ENCODE measurements at places on chromosomes 3 and 15. TPM values are rescaled to one million over a fixed set of nuclear protein-coding genes. Genes with fewer than 3 reads are reported as not detected.

- no peak for DNase-seq
- no peak overlapping the region for H3K27ac ChIP-seq
- H3K4me1 ChIP-seq, result no peaks in the 10 kb centered on the region
- H3K27me3 ChIP-seq, result no peaks in the 10 kb centered on the region
Measured at GRCh38 chr3:161449785-161450184, 46.8 kb upstream of the OTOL1 start.

- no peaks in the 10 kb centered on the region for H3K4me1 ChIP-seq
- no peaks in the 10 kb centered on the region for H3K27me3 ChIP-seq
Measured at GRCh38 chr3:166472015-166472414, 634.8 kb upstream of the BCHE start.

DNA sequence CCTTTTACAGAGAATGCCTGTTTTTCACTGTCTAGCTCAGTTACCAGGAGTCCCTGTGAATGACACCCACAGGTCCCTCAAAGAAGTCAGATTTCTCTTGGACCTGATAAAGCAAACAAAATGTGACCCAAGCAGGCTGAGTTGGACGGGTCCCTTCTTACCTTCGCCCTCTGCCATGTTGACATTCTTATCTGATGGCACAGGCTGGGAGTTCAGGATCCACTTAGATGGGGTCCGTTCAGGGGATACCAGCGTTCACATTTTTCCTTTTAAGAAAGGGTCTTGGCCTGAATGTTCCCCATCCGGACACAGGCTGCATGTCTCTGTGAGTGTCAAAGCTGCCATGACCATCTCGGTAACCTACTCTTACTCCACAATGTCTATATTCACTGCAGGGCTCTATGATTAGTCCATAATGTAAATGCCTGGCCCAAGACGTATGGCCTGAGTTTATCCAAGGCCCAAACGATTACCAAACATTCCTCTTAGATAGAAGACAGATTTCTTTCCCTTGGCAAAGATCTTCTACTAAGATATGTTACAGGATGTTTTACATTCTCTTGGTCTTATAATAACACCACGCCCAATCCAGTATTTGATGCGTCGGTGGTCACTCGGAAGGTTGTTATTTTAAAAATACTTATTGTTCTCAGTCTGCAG is 179.1 kb downstream of the THSD4 start:
- H3K27ac ChIP-seq, result no peak overlapping the region
- DNase-seq, result no peak
- no peaks in the 10 kb centered on the region for H3K27me3 ChIP-seq
- no peak overlapping the region for H3K4me3 ChIP-seq

DNA sequence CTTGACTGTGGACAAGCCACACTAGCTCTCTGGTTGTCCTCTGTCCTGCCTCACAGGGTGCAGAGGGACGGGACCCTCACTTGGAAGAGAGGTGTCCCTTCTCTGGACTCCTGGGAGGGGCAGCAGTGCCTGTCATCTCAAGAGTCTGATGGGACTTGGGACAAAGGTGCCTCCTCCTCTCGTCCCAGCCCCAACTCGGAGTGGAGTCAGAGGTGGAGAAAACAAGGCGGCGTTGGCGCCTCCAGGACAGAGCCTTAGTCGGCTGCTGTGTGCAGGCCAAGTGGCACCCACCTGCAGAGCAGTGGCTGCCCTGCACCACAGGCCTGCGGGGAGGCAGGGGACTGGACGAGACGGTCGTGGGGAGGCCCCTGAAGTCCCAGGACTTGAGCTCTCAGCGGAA is 9.4 kb upstream of the SEC13 start:
- no peaks in the 10 kb centered on the region for H3K4me1 ChIP-seq
- H3K36me3 ChIP-seq, result no peaks in the 10 kb centered on the region
- no peak overlapping the region for H3K4me3 ChIP-seq
- H3K27me3 ChIP-seq, result no peaks in the 10 kb centered on the region

DNA sequence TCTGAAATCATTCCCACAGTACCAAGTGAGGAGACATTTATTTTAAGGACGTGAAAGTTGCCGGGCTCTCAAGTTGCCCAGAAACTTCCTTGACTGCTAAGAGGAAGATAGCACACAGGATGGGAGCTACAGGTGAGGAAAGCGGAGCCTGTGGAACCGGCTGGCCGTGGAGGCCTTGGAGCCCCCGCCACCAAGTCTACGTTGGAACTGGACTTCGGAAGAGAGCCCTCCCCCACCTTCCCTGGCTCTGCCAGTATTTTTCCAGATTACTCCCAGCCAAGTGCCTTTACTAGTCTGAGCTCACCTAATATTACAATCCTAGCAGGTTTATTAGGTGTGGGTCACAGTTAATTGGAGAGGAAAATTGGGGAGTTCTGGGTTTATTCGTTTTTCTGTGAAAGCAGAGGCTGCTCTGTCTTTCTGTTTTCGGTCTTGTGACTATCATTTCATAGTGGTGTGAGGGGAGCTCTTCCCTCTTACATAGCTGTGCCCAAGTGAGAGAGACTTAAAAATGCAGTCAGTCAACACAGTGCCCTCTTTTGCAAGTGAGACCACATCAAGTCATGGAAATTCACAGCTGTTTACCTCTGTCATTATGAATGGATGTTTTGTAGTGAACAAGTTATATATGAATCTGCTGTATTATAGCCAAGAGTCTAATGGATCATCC is 6.8 kb downstream of the BOC start:
- no peak for DNase-seq
- H3K27me3 ChIP-seq, result no peaks in the 10 kb centered on the region
- H3K36me3 ChIP-seq, result no peaks in the 10 kb centered on the region
- peaks cover 11% of the 10 kb centered on the region for H3K4me1 ChIP-seq
- H3K4me3 ChIP-seq, result no peak overlapping the region

GRCh38 chr3:89278302-89279025 is 171.0 kb downstream of the EPHA3 start:
- H3K4me1 ChIP-seq, result no peaks in the 10 kb centered on the region
- H3K27ac ChIP-seq, result no peak overlapping the region
- H3K27me3 ChIP-seq, result no peaks in the 10 kb centered on the region
- no peak for DNase-seq

DNA sequence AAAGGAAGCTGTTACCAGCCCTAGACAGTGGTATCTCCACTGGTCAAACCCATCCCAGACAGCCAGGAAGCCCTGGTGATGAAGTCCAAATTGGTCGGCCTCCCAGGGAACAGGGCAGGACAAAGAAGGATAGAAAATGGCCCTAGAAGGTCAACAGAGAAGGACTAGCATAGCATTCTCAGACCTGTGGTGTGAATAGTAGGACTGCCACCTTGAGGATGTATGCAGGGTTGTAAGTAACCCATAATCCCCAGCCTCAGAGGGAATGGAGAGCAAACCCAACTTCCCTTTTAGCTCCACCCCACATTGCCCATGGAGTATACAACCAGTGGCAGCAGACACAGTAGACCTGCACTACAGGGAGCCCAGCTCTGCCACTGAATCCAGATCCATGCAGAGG is 68.6 kb upstream of the EIF1B start:
- H3K36me3 ChIP-seq, result no peaks in the 10 kb centered on the region
- no peak overlapping the region for H3K4me3 ChIP-seq
- no peaks in the 10 kb centered on the region for H3K4me1 ChIP-seq
- DNase-seq, result no peak
- no peaks in the 10 kb centered on the region for H3K27me3 ChIP-seq
- no peak overlapping the region for H3K27ac ChIP-seq

GRCh38 chr15:23420806-23421575 is 26.1 kb downstream of the GOLGA6L2 start:
- H3K27me3 ChIP-seq, result no peaks in the 10 kb centered on the region
- H3K36me3 ChIP-seq, result no peaks in the 10 kb centered on the region
- DNase-seq, result peak; percentile 33
- no peak overlapping the region for H3K27ac ChIP-seq

- no peaks in the 10 kb centered on the region for H3K27me3 ChIP-seq
- no peak overlapping the region for H3K4me3 ChIP-seq
- H3K36me3 ChIP-seq, result no peaks in the 10 kb centered on the region
- DNase-seq, result no peak
- no peaks in the 10 kb centered on the region for H3K4me1 ChIP-seq
Measured at GRCh38 chr3:46365737-46366524, 4.8 kb upstream of the CCR5 start.

DNA sequence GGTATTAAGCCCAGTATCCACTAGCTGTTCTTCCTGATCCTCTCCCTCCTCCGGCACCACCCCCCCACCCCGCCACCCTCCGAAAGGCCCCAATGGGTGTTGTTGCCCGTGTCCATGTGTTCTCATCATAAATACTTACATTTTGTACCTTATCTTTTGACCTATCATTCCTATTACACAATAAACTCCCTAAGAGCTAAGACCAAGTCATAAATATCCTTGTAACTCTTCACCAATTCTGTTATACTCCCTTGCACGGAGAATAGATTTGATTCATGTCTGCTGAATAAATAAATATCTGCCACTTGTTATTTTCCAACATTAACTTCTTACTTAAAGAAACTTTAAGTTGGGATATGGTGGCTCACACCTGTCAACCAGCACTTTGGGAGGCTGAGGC is 43.9 kb downstream of the SHQ1 start:
- DNase-seq, result no peak
- no peaks in the 10 kb centered on the region for H3K27me3 ChIP-seq
- H3K36me3 ChIP-seq, result no peaks in the 10 kb centered on the region
- H3K4me3 ChIP-seq, result no peak overlapping the region

- DNase-seq, result no peak
- no peak overlapping the region for H3K27ac ChIP-seq
- peaks cover 5% of the 10 kb centered on the region for H3K4me1 ChIP-seq
- no peaks in the 10 kb centered on the region for H3K27me3 ChIP-seq
- H3K36me3 ChIP-seq, result no peaks in the 10 kb centered on the region
Measured at GRCh38 chr3:25508901-25509300, 80.8 kb downstream of the RARB start.

DNA sequence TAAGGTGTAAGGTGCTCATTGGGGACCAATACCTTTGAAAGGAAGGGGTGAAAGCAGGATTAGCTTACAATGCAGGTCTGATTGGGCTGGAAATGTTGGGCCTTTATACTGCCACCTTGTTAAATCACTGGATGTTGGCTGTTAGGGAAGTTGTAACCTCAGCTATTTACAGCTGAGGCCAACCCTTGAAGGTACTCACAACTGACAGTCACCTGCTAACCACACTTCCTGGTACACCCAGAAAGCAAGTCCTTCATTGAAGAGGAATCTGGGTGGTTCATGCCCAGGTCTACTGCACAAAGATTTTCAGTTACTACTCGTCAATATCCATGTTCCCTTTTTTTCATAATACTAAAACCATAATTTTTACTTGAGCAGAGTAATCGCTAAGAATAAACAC is 65.4 kb upstream of the CLDN18 start:
- no peak for DNase-seq
- no peak overlapping the region for H3K4me3 ChIP-seq
- H3K36me3 ChIP-seq, result no peaks in the 10 kb centered on the region
- no peak overlapping the region for H3K27ac ChIP-seq
- H3K27me3 ChIP-seq, result no peaks in the 10 kb centered on the region

DNA sequence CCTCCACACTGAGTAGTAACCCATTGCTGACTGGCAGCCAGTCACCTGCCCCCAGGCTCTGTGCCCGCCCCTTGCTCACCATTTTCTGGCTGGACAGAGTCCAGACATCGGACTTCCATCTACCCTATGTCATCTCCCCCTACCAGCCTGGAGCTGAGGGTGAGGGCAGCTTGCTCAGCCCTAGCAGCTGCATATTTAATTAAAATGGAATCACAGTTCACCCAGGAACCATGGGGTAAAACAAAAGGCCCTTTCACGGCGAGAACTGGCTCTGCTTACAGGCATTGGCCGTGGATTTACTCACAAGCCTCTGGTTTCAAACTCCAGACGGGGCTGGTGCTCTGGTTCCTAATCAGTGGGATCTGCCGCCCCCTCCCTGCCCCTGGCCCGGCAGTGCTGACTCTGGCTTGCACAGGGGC is 94.9 kb upstream of the ATP2B2 start:
- no peaks in the 10 kb centered on the region for H3K27me3 ChIP-seq
- H3K4me3 ChIP-seq, result no peak overlapping the region
- no peaks in the 10 kb centered on the region for H3K4me1 ChIP-seq
- no peak overlapping the region for H3K27ac ChIP-seq
- no peak for DNase-seq

GRCh38 chr3:196287090-196287439 is 461 bp downstream of the PCYT1A start:
- no peaks in the 10 kb centered on the region for H3K27me3 ChIP-seq
- H3K4me1 ChIP-seq, result peaks cover 6% of the 10 kb centered on the region
- no peak for DNase-seq
- H3K4me3 ChIP-seq, result peak overlapping the region; percentile 59
- H3K36me3 ChIP-seq, result no peaks in the 10 kb centered on the region

- H3K4me3 ChIP-seq, result no peak overlapping the region
- peaks cover 2% of the 10 kb centered on the region for H3K4me1 ChIP-seq
- no peak for DNase-seq
- H3K27ac ChIP-seq, result no peak overlapping the region
- H3K36me3 ChIP-seq, result no peaks in the 10 kb centered on the region
Measured at GRCh38 chr3:111785034-111785433, 74.0 kb upstream of the PHLDB2 start.

- no peak for DNase-seq
- H3K27me3 ChIP-seq, result no peaks in the 10 kb centered on the region
- H3K4me3 ChIP-seq, result no peak overlapping the region
- H3K36me3 ChIP-seq, result no peaks in the 10 kb centered on the region
- H3K4me1 ChIP-seq, result no peaks in the 10 kb centered on the region
Measured at GRCh38 chr15:48993380-48993779, 29.7 kb upstream of the SHC4 start.

DNA sequence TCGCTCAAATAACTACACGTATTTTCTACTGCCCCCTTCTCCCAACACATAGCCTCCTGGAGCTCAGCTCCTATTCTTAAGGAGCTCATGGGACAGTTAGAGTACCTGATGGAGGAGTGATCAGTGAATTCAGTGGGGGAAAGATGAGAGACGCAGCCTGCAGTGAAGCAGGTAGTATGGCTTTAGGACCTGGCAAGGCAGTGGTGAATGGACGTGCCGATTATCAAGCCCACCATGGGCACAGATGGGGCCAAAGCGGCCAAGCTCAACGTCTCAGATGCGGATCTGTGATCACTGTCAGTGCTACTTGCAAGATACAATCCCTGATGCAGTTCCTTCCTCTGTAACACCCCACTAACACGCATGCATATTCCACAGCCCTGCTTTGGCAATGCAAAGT is 45.8 kb upstream of the ATP2B2 start:
- H3K36me3 ChIP-seq, result no peaks in the 10 kb centered on the region
- H3K27ac ChIP-seq, result no peak overlapping the region
- H3K27me3 ChIP-seq, result no peaks in the 10 kb centered on the region

GRCh38 chr3:123610331-123610730 is 25.5 kb upstream of the HACD2 start:
- H3K4me1 ChIP-seq, result peaks cover 4% of the 10 kb centered on the region
- H3K27ac ChIP-seq, result no peak overlapping the region
- no peak overlapping the region for H3K4me3 ChIP-seq
- H3K36me3 ChIP-seq, result no peaks in the 10 kb centered on the region

- no peaks in the 10 kb centered on the region for H3K36me3 ChIP-seq
- H3K4me1 ChIP-seq, result no peaks in the 10 kb centered on the region
- no peaks in the 10 kb centered on the region for H3K27me3 ChIP-seq
- no peak overlapping the region for H3K27ac ChIP-seq
- no peak overlapping the region for H3K4me3 ChIP-seq
Measured at GRCh38 chr3:9721015-9721699, 10.4 kb upstream of the BRPF1 start.

- H3K27me3 ChIP-seq, result no peaks in the 10 kb centered on the region
- DNase-seq, result no peak
- H3K4me1 ChIP-seq, result no peaks in the 10 kb centered on the region
- no peak overlapping the region for H3K27ac ChIP-seq
- H3K36me3 ChIP-seq, result no peaks in the 10 kb centered on the region
Measured at GRCh38 chr3:175200391-175201095, 341.4 kb downstream of the NAALADL2 start.

Gene INKA1
- 3.1 TPM for total RNA-seq

Gene CCR3
- not detected for total RNA-seq

Gene TIMP4
- 1.1 TPM for total RNA-seq

Gene TNIK
- 2.2 TPM for total RNA-seq

Gene CCR9
- total RNA-seq, result 0.10 TPM

Gene GUCA1C
- not detected for total RNA-seq

Gene CPLX3
- not detected for total RNA-seq

Gene ZBED2
- total RNA-seq, result 0.22 TPM

Gene RUBCN
- total RNA-seq, result 27.0 TPM

Gene ALDH1A2
- total RNA-seq, result 78.4 TPM

Gene GOLGA6L9
- total RNA-seq, result 3.2 TPM
